ENCODE measurements at places on chromosomes 11 and 22.

GRCh38 chr11:64872790-64873488 is 5.5 kb downstream of the EHD1 start:
- no peak for DNase-seq

DNA sequence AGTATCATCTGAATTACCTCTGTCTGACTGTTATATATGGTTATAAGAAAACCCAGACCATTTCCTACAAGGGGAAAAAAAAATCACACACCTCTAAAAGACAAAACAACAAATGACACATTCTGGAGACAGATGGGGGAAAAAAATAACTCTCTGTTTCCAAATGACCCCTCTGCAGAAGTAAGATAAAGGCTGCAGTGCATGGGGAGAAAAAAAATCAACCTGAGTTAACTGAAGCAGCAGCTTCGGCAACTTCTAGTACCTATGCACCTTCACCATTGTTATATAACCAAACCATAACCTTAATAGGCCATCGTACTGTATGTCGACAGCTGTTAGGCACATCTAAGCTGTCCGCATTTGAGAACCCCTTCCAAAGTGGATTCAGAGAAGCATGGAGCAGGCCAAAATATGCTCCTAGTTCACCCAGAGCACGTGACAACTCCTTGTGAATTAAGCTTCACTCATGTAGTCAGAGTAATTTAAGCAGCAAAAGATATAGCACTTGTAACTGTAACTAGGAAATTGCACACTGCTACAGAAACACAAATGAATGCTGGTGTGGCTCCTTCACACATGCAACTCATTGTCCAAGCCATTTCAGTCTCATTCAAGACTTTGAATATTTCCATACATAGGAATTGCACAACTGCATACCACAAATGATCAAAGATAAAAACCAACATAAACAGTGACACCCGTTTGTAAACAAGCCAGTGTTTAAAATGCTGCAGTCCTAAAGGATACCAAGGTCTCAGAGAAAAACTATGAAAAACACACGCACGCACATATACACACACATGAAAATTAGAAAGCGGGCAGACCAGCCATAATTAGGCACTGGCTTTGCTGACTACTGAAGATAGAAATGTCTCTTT is 2.7 kb downstream of the SIK3 start:
- no peak for DNase-seq

- no peak for DNase-seq
These were observed 112.7 kb downstream of the FAR1 start for GRCh38 chr11:13781153-13781552.

DNA sequence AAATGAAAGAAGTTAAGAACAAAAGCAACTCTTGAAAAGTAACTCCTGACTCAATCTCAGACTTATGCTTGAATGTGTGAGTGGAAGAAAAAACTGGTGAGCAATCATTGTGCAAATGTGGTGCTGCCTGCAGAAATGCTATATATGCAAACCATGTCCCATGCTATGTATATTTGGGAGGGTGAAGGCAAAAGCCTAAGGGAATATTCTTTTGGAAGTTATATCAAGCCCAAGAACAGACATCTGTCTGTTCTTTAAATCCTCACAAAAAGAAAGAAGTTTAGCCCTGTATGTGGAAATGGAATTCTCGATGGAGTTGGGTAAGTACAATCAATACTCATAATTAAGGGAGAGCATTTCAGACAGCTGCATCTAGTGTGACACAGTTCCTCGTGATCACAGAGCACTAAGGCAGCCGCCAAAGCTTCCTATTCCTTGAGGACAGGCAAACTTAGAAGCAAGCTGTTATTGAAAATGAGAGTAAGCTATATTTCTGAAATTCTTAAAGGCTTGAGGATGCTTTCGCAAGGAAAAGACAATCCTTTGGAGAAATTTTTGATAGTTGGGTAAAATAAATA is 406.5 kb upstream of the CHORDC1 start:
- DNase-seq, result no peak

GRCh38 chr22:20786048-20786447 is 12.1 kb downstream of the SERPIND1 start:
- no peak for DNase-seq

Measured in activated T-cell treated with anti-CD3 and anti-CD28 coated beads for 1 hour (primary cell).